NCI-H2081 treated with DMSO at 0.1 percent for 48 hours (cell line): ENCODE measurements at places on chromosomes 12 and 14.

DNA sequence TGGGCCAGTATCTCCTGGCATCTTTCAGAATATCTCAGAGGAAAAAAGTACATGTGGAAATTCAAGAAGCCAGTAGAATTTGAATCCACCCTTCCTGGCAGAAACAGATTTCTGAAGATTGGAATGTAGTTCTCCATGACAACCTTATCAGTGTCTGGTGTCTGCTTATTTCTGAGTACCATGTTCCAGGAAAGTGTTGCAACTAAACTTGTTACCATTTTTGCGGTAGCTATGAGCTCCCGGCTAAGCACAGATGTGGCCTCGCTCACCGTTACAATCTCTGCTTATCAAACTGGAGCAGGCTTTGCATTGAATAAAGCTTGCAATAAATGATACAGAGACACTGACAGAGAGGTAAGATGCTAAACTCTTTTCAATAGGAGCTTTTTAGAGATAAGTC is 13.0 kb upstream of the ITPR2 start:
- DNase-seq = no peak

DNA sequence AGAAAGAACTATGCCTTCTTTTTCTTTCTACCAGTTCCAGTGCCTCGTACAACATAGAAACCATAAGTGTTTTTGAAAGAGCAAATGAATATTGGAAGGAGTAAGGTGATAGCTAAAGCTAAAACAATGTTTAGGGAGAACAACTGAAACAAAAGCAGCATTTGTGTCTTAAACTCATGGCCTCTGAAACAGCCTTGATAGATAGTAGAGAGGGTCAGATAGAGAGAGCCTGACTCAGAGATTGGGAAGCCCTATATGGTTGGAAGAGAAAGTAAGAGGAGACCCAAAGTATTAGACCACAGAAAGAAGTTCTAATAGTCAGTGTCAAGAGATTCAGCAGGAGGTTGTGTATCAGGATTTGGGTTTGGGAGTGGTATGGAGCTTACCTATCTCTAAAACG is 79.6 kb upstream of the IFNG-AS1 start:
- DNase-seq = no peak

DNA sequence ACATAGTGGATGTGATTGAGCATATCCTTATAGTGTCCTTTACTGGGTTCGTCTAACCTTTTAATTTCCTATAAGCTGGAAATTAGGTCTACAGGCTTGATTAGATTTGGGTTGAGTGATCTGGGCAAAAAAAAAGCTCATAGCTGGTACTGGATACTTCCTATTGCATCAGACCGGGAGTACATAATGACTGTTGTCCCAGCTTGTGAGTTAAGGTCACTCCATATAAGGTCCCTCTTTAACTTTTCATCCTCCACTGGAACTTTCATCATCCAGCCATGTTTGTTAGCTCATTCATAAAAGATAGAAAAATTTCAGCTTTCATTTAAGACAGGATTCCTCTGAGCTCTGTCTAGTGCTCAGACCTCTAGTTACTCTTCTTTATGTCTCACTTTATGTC is 80.8 kb downstream of the C14orf132 start:
- DNase-seq = no peak

DNA sequence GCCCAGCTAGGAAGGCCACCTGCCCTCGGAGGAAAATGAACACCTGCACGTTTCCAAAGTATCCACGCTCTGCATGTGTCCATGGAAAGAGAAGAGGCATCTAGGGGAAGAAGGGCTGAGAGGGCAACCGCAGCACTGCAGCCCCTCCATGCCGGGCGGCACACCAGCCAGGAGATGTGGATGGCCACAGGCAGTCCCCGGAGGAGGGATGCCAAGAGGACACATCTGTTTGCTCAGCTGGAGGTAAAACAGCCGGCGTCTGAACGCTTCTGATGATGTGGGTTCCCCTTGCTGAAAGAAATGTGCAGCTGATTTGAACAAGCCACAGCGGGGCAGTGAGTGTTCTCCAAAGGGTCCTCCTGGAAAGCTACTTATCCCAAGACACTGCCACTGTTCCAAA is 34.0 kb downstream of the CHGA start:
- peak; percentile 68 for DNase-seq

- DNase-seq = no peak
These were observed 19.6 kb upstream of the C14orf180 start for GRCh38 chr14:104559804-104560585.

DNA sequence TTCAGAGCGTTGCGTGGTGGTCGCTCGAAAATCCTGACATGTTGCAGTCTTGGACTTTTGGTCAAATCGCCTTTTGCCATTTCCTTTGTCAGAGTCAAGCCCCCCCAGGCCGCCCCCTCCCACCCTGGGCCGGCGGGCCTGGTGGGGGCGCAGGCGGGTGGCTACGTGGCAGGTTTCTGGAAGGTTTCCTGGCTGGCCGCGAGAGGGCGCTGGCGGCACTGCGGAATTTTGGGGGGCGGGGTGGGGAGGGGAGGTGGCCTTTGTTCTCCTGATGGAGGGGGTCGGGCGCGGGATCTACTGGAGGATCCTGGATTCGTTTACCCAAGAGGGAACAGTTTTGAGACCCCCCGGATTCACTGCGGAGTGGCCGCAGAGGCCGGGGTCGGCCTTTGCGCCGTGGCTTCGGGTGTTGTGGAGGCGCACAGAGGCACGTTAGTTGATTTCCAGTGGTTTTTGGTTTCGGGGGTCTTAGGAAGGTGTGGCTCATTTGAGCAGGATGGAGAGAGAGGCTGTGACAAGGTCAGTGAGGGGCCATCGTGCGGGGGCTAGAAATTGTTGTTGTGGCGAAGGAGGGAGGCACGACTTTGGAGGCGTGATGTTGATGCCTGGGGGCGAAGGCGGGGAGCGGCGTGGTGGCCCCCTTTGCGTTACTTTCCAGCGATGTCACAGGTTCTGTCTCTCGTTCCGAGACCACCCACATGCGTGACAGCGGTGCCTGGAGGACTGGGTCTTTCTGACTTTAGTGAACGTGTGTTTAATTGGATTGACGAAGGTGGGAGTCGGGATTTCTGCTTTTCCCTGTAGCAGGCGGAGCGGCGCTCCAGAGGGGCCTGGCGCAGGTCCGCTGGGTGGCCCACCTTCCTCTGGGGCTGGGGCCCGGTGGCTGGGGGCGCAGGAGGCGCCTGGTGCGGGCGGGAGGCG is 1.4 kb downstream of the MEG3 start:
- no peak for DNase-seq

- no peak for DNase-seq
These were observed 236.1 kb downstream of the C12orf50 start for GRCh38 chr12:87793131-87793530.

GRCh38 chr12:12349711-12350665 is at the start of gene MANSC1:
TSS of gene MANSC1 (minus strand) at chr12:12350242. CDS start at chr12:12343314, 6,928 bp downstream.
- no peak for DNase-seq

DNA sequence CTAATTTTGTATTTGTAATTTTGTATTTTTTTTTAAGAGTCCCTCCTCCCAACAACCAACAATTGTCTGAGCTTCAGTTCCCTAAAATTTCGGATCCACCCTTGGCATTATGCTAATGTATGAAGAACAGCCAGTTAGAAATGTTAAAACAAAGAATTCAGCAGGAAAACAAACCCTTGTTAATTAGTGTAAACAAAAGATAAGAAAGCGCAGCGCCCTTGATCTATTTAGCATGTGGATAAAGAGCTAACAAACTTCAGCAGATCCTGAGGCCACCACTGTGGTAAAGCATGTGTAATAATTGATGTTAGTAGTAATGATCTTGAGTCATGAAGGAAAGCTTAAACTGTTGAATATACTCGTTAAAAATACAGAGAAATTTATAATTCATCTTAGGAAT is 199.8 kb downstream of the TMX1 start:
- DNase-seq = no peak
